ENCODE measurements at places on chromosomes 4 and X. TPM values are rescaled to one million over a fixed set of nuclear protein-coding genes. Genes with fewer than 3 reads are reported as not detected.

GRCh38 chrX:8204169-8204935 lies 33.3 kb upstream of the VCX2 start:
- DNase-seq: no peak
- no peaks in the 10 kb centered on the region for H3K27me3 ChIP-seq
- H3K27ac ChIP-seq: no peak overlapping the region
- H3K4me1 ChIP-seq: no peaks in the 10 kb centered on the region
- no peak overlapping the region for H3K4me3 ChIP-seq

- no peaks in the 10 kb centered on the region for H3K27me3 ChIP-seq
- H3K36me3 ChIP-seq: peaks cover 18% of the 10 kb centered on the region
- H3K27ac ChIP-seq: peak overlapping the region; percentile 86
- peaks cover 11% of the 10 kb centered on the region for H3K4me1 ChIP-seq
- DNase-seq: no peak
- H3K4me3 ChIP-seq: peak overlapping the region; percentile 59
Observed at GRCh38 chrX:101429934-101430333, 21.9 kb downstream of the HNRNPH2 start.

DNA sequence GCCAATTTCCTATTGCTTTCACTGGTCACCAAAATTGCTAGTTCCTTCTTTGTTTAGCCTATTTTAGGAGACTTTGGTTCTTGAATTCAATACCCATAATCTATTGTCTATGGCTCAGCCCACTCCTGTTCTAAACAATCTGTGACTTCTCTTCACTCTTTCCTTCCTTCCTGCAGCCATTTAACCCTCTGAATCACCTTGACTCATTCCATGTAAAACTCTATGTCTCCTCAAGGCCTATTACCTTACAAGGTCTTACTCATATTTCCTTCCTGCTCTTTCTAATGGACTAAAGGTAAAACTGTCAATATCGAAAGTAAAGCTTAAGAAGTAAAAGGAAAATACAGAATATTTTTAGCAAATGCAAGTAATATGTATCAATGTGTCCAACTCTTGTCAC lies 301.6 kb downstream of the ARHGAP24 start:
- DNase-seq: no peak
- no peaks in the 10 kb centered on the region for H3K4me1 ChIP-seq
- no peak overlapping the region for H3K4me3 ChIP-seq
- no peaks in the 10 kb centered on the region for H3K36me3 ChIP-seq
- H3K27ac ChIP-seq: no peak overlapping the region

DNA sequence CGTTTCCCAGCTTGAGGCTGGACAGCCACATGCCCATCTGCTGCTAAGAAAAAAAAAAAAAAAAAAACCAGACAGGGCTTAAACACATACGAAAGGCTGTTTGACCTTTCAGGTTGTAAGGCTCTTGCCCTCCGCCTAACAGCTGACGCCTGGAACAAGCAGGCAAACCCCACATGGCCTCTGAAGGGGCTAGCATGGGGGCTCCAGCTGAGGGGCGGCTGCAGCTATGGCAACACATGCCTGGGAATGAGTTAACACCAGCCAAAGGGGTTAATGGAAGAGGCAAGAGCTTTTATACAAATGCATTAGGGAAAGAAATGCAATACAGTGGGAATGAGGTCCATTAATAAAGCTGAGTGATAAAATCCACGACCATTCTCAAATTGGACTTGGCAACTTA lies 183.6 kb downstream of the ENOX2 start:
- H3K4me3 ChIP-seq: no peak overlapping the region
- H3K27me3 ChIP-seq: no peaks in the 10 kb centered on the region
- no peaks in the 10 kb centered on the region for H3K36me3 ChIP-seq
- no peak for DNase-seq
- H3K27ac ChIP-seq: no peak overlapping the region

GRCh38 chr4:88659055-88659889 lies 38.4 kb downstream of the NAP1L5 start:
- H3K4me3 ChIP-seq: no peak overlapping the region
- H3K27me3 ChIP-seq: no peaks in the 10 kb centered on the region
- DNase-seq: peak; percentile 75
- H3K36me3 ChIP-seq: peaks cover 16% of the 10 kb centered on the region

DNA sequence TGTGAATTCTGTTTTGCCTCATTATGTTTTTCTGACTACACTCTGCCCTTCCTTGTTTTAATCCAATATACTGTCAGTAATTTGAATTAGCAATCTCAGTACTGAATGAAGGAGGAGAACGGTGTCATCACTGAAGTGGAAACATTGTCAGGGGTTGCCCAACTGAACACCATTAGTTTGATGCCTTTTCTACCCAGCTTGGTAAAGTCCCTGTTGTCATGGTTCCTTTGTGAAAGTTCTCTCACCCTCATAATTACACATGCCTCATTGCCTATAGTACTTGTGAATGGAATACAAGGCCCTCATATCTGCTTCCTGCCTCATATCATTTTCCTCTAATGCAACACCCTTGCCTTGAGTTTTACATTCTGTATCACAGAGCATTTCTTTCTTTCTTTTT lies 76.9 kb downstream of the RRAGB start:
- DNase-seq: no peak
- H3K27ac ChIP-seq: no peak overlapping the region
- H3K36me3 ChIP-seq: no peaks in the 10 kb centered on the region
- H3K4me1 ChIP-seq: no peaks in the 10 kb centered on the region
- H3K27me3 ChIP-seq: no peaks in the 10 kb centered on the region

DNA sequence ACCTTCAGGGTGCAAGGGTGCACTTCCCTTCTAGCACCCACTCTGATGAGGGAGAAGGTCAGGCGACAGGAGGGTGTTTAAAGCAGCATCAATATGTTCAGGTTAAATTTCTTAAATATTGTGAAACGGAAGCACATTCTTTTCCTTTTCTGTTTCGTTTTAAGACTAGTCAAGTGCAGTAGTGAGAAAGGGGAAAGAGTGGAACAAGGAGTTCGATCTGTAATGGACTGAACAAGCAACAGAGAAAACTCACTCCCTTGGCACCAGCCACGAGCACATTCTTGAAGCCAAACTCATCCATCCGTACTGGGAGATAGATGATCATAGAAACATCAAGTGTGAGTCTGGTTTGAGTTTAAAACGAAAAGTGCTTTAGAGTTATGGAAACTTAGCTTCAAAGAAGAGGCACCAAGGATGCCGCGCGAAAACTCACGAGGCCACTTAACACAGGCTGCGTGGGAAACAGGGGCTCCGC lies 815 bp downstream of the FAM53A start:
- peak overlapping the region; percentile 88 for H3K27ac ChIP-seq
- peak overlapping the region; percentile 83 for H3K4me3 ChIP-seq
- peaks cover 2% of the 10 kb centered on the region for H3K27me3 ChIP-seq
- DNase-seq: no peak
- peaks cover 12% of the 10 kb centered on the region for H3K4me1 ChIP-seq

- no peaks in the 10 kb centered on the region for H3K27me3 ChIP-seq
- H3K4me1 ChIP-seq: no peaks in the 10 kb centered on the region
- H3K27ac ChIP-seq: no peak overlapping the region
- DNase-seq: no peak
Observed at GRCh38 chr4:148955564-148956297, 513.5 kb upstream of the NR3C2 start.

DNA sequence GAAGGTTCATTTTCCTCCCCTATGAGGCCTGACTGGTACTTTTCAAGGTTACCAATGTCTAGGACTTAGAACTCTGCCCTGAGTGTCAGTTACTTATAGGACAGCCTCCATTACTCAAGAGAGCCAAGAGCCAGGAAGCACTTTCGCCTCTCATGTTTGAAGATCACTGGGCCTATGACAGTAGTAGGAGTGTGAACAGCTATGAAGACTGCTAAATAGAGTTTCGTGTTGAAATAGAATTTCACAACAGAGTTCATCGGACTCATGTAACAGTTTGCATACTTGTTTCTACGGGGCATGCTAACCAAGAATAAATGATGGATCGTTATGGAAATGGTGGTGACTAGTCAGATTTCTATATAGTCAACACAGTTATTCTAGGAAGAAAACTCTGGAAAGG lies 97.8 kb upstream of the GPC4 start:
- no peak for DNase-seq
- no peak overlapping the region for H3K27ac ChIP-seq
- no peaks in the 10 kb centered on the region for H3K36me3 ChIP-seq

- DNase-seq: no peak
- no peaks in the 10 kb centered on the region for H3K27me3 ChIP-seq
- H3K4me3 ChIP-seq: no peak overlapping the region
- peaks cover 5% of the 10 kb centered on the region for H3K4me1 ChIP-seq
Observed at GRCh38 chrX:65871671-65872311, 168.1 kb downstream of the VSIG4 start.

DNA sequence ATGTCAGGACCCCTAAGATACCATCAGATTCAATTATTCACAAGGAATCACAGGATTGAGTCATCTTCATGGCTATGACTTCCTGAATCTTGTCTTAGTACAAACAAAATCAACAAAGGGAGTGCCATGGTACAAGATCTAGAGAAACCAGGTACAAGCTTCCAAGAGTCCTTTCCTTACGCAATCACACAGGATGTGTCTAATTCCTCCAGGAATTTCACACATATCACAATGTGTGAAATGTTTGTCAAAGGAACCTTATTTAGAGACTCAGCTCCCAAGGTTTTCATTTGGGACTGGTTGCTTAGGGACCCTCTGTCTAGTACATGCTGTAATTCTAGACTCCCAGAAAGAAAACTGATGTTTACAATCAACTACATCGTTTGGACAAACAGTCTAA lies 83.0 kb downstream of the MAB21L2 start:
- H3K4me1 ChIP-seq: no peaks in the 10 kb centered on the region
- H3K4me3 ChIP-seq: no peak overlapping the region
- no peak for DNase-seq
- H3K27ac ChIP-seq: no peak overlapping the region
- peaks cover 8% of the 10 kb centered on the region for H3K36me3 ChIP-seq
- no peaks in the 10 kb centered on the region for H3K27me3 ChIP-seq

DNA sequence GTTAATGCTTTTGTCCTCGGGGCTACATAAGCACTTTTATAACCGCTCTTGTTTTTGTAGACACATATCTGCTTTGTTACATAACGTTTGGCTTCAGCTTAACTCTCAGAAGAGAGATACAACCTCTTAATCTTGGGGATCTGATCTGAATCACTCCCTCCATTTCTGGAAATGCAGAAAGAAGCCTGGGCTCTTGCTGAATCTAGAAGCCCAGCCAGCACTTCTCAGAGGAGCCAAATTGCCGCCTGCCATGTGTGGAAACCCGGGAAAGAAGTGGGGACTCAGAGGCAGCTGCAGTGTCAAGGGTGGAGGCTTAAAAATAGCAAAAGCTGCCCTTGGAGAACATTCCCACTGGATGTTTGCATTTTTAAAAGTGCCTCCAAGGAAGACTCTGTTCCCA lies 69.3 kb upstream of the LDB2 start:
- H3K4me3 ChIP-seq: no peak overlapping the region
- no peaks in the 10 kb centered on the region for H3K36me3 ChIP-seq
- no peak for DNase-seq
- H3K27ac ChIP-seq: no peak overlapping the region

GRCh38 chr4:4893721-4894120 lies 34.3 kb downstream of the MSX1 start:
- no peak overlapping the region for H3K27ac ChIP-seq
- H3K4me3 ChIP-seq: no peak overlapping the region
- DNase-seq: no peak
- H3K4me1 ChIP-seq: no peaks in the 10 kb centered on the region

- DNase-seq: peak; percentile 57
- H3K4me3 ChIP-seq: peak overlapping the region; percentile 21
- peak overlapping the region; percentile 86 for H3K27ac ChIP-seq
- peaks cover 52% of the 10 kb centered on the region for H3K36me3 ChIP-seq
- H3K4me1 ChIP-seq: peaks cover 65% of the 10 kb centered on the region
Observed at GRCh38 chr4:99845179-99845578, 28.6 kb downstream of the DAPP1 start.

DNA sequence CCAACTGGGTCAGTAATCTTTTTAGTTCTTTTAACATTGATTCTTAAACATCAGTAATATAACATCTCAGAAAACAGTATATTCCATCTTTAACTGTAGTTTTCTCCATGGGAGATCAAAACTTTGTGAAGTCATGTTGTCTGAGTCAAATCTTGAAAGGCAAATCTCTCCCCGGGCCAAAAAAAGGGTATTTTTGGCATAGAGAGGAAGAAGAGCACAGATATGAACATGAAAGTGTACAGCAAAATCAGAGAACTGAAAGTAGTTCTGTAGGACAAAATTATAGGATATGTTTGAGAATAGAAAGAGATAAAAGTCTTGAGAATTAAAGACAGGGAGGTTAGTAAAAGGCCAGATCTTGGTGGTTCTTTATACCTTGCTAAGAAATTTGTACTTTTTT lies 176.4 kb upstream of the GYPA start:
- H3K36me3 ChIP-seq: no peaks in the 10 kb centered on the region
- no peaks in the 10 kb centered on the region for H3K27me3 ChIP-seq
- no peak for DNase-seq
- no peak overlapping the region for H3K4me3 ChIP-seq

DNA sequence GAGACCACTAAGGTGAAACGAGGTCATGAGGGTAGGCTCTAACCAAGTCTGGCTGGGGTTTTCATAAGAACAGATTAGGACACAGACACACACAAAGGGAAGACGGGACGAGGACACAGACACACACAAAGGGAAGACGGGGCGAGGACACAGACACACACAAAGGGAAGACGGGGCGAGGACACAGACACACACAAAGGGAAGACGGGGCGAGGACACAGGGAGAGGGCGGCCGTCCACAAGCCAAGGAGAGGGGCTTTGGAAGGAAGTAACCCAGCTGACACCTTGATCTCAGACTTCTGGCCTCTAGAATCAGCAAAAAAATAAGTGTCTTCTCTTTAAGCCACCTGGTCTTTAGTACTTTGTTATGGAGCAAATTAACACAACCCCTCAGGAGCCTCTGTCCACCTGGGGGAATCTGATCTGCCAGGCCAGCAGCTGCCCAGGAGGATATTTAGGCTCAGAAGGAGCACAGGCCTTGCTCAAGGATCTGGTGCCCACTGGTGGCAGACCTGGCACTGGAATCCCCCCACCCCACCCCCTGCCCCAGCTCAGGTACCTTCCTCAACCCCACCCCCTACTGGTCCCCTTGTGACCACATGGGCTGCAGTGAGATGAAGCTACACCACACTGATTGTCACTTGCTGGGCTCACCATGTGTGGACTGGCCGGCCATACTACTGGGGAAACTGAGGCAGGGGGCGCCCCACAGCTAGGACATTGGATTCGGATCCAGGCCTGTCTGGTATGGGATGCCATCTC lies 2.8 kb downstream of the ABLIM2 start:
- H3K36me3 ChIP-seq: no peaks in the 10 kb centered on the region
- DNase-seq: no peak
- no peak overlapping the region for H3K27ac ChIP-seq
- no peak overlapping the region for H3K4me3 ChIP-seq
- peaks cover 27% of the 10 kb centered on the region for H3K27me3 ChIP-seq
- peaks cover 9% of the 10 kb centered on the region for H3K4me1 ChIP-seq

DNA sequence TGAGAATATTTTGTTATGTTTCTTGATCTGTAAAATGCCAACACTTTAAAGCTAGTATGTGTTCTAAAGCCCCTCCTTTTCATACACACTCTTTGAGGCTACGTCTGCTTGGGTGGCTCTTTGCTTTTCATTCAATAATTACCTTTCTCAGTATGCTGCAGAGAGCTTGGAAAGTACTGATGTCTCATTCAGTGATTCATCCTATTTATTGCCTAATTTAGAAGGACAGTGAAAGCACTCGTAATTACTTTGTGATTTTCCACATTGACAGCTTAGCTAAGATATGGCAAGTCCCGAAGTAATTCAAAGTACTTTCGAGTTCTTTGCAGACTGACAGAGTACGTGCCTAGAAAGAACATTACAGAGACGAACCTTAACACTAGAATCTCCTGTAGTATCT lies 57.2 kb downstream of the BMP15 start:
- DNase-seq: no peak
- H3K27ac ChIP-seq: no peak overlapping the region
- H3K4me3 ChIP-seq: no peak overlapping the region
- H3K36me3 ChIP-seq: no peaks in the 10 kb centered on the region

NXF3 gene
- not detected for total RNA-seq

ABRAXAS1 gene
- 12.0 TPM for total RNA-seq

DDIT4L gene
- total RNA-seq: 0.56 TPM

TREX2 gene
- total RNA-seq: 1.1 TPM

INPP4B gene
- 39.8 TPM for total RNA-seq

All from activated CD4-positive, alpha-beta T cell treated with anti-CD3 and anti-CD28 coated beads, Interleukin-2, amount 10 ng/mL, durations not matched to agents 24 days and 14 days (primary cell).